Activated gamma-delta T cell (primary cell): ENCODE measurements at places on chromosomes 4 and X.

DNA sequence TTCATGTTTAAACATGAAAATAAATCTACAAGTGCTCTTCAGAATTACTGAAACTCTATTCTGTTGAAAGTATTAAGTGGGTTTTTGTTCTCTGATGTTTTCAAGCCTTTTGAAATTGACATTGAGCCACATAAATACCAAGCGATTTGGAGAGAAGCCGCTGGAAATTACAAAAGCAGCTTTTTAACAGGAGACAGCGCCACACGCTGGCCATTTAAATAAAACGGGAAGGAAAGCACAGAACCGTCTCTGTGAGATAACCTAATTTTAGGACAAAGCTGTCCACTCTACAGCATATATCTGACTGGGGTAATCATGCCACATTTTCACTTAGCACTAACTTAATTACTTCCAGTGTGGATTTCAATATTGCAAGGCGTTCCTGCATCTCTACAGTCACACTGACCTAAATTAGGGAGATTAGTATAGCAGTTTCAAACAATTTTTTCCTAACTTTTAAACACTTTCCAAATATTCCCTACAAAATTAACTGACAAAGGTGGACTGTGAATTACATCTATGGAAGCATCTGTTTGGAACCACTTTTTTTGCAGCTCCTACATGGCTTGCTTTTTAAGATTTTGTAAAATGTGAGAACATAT, 6.8 kb upstream of the ANOS1 start:
- no peak for DNase-seq

DNA sequence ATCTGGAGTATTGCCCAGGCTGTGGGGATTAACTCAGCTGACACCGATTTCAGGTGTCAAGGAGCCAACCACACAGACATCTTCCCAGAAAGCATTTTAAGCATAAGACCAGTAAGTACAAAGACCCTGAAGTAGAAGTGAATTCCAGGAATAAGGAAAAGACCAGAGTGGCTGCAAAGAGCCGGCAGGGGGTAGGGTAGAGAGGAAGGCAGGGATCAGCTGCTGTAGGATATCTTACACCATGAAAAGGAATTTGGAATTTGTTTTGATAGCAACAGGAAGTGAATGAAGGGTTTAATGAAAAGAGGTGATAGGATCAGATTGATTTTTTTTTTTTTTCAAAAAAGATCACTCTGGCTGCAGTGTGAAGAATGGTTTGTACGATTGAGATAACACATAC, 113.6 kb upstream of the PPARGC1A start:
- no peak for DNase-seq

DNA sequence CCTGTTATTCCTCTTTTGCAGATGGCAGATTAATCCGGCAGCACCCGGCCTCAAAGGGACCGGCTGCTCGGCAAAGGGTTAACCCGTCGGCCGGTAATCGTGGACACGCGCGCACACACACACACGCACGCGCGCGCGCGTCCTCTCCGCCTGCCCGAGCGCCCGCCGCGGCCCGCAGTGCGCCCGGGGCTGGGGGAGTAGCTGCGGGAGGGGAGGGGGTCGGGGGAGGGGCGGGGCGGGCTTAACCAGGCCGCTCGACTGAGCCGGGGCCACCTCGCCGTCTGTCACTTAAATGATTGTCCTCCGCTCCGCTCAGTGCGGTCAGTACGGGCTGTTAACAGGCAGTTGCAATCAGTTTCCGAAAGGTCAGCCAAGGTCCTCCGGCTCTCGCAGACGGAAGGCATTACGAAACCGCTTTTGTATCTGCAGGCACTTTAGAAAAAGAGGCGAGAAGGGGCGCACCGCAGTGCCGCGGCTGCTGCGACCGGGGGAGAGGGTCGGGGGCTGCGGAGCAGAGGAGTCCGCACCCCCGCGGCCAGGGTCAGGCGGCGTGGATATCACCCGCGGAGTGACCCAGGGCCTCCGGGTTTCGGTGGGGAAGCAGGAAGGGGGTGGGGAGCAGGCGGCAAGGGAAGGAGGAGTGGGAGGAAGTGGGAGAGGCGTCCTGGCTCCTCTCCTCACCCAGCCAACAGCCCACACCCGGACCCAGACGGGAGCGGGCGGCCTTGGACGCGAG, 57.3 kb upstream of the BCOR start:
- DNase-seq, result no peak

DNA sequence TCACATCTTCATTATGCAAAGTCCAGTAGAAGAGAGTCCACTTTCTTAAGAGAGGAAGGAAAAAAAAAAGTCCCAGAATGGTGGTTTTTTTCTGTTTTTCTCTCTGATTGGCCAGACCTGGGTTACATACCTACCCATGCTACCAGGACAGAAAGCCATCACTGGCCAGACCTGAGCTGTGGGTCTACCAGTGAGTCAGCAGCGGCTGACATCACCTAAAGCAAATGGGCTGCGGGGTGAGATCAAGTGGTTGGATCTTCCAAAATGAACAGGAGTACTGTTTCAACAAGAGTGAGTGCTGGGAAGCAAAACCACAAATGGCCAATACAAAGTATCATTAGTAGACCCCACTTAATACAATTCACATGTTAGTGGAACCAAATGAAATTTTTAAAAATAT, 1.6 kb upstream of the NDST3 start:
- no peak for DNase-seq

- no peak for DNase-seq
Measured at GRCh38 chrX:54042609-54043021, 1.7 kb downstream of the PHF8 start.

DNA sequence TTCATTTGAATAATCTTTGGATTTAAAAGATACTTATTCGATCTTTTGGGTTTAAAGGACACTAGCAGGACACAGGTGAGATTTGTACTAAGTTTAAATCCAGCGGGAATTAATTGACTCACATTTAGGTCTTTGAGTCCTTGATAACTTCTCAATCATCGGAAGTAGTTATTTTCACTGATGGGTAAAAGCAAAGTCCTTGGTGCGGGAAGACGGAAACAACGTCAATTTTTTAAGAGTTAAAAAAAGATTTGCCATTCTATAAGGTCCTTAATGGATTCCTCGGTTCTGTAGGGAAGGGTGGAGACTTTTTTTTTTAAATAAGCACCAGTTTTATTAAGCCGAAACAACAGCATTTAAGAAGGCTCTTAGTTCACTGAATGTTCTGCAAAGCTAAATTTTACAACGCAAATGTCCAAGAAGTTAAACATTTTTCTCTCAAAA, 2.9 kb downstream of the TMSB4X start:
- DNase-seq, result no peak

GRCh38 chrX:37380924-37381323, 31.8 kb downstream of the PRRG1 start:
- DNase-seq, result no peak

GRCh38 chrX:290476-291166, 9.4 kb downstream of the PLCXD1 start:
- DNase-seq, result no peak

GRCh38 chrX:113747274-113747973, 836.5 kb upstream of the HTR2C start:
- DNase-seq, result no peak

DNA sequence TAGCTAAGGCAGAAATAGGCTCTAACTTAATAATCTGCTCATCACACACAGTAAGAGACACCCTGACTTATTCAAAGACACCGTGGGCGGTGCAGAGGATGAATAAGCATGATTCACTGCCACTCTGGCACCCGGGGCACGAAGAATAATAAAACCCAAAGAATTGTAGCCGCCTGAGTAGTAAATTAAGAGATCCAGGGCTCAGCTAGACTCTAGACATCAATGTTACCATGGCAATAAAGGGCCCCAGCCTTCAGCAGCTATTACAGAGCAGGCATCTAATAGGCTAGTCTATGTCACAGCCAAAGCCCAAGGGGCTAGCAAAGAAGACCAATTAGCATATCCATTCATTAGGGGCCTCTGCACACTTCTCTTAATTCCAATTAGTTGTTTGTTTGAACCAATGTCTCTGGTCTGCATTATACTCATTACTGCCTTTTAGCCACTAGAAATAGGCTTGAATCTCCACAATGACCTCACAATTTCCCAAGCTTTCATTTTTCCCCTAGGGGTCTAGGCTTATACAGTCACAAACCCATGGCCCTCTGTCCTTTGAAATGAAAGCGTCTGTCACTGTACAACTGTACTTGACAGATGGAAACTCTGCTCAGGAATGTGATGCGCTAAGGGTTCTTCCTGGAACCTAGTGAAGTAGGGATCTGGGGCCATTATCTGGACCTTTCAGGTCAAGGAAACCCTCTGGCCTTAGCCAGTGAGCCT, 3.0 kb upstream of the ATP1B4 start:
- no peak for DNase-seq

- no peak for DNase-seq
Measured at GRCh38 chr4:156888762-156889161, 82.8 kb downstream of the PDGFC start.

- DNase-seq, result no peak
Measured at GRCh38 chrX:147850875-147851274, 60.8 kb upstream of the FMR1 start.

GRCh38 chr4:147836807-147837206, 104.9 kb downstream of the ARHGAP10 start:
- DNase-seq, result no peak

- no peak for DNase-seq
Measured at GRCh38 chr4:9925750-9926439, 95.4 kb downstream of the SLC2A9 start.

- DNase-seq, result no peak
Measured at GRCh38 chrX:131841496-131842437, 181.3 kb upstream of the STK26 start.

DNA sequence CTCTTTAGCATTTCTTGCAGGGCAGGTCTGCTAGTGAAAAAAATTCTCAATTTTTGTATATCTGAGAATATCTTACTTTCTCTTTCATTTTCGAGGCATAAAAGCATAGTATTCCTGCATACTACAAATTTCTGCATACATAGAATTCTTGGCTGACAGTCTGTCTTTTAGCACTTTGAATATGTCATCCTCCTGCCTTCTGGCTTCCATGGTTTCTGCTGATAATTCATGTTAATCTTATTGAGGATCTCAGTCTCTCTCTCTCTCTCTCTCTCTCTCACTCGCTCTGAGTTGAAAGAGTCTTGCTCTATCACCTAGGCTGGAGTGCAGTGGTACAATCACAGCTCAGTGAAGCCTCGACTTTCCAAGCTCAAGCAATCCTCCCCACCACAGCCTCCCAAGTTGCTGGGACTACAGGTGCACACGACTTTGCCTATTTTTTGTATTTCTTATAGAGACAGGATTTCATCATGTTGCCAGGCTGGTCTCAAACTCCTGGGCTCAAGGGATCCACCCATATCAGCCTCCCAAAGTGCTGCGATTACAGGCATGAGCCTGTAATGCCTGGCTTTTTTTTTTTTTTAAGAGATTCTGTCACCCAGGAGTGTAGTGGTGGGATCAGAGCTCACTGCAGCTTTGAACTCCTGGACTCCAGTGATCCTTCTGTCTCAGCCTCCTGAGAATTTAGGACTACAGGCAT, 161.3 kb downstream of the FNIP2 start:
- no peak for DNase-seq

- no peak for DNase-seq
Measured at GRCh38 chrX:131792789-131793462, 230.2 kb upstream of the STK26 start.

- DNase-seq, result no peak
Measured at GRCh38 chrX:118519411-118520215, 24.0 kb downstream of the DOCK11 start.

DNA sequence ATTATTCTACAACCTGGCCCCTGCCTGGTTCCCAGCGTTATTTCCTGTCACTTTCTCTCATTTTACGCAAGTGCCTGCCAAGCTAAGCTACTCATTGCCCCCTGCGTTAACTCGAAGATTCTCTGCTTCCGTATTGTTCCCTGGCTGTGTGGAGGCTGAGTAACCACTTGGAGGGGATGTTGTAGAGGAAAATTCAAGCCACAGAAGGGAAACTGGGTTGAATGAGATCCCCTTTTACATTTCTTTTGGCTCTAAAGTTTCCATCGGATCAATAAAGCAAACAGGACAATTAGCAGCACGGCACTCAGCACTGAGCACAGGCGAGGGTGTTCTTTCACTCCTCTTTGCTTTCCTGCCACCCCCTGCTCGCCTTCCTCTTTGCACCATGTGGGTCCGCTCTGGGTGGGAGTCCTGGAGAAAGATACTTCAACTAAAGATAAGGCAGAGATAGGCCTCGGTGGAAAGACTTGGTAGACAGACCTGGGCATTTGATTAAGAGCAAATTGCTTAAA, 4.2 kb upstream of the TMSB4X start:
- DNase-seq, result no peak

DNA sequence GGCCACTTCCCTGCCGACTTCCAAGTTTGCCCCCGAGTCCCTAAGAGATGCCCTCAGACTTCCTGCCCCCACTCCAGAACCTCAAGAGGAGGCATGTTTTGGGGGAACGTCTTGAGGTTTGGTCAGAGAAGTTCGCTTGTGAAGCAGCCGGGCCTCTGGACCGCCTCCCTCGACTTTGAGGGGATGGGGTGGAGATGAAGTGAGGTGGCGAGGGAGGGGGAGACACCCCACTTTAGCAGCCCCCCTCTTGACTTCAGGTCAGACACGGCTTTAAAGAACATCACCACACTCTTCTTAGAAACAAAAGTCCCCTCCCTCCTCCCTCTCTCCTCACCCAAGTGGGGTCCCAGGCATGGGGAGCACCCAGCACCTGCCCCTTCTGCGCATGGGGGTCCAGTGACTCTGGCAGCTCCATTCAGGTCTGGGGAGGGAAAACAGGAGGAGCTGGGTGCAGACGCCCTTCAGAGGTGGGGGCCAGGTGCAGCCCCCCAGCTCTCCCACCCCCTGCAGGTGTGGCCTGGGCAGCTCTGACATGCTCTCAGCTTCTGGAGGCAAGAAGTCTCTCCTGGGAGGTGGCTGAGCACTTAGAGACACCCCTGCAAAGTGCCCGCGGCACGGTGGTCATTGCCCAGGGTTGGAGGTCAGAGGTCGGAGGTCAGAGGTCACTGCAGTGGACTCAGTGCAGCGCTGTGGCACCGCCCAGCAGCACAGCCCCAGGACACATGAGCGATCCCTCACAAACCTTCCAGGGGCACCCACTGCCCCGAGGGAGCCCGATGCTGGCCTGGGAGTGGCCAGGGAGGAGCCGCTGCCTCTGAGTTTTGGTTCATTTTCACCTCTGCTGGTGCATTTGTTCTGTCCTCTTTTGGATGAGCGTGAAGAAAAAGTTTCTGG, 108.8 kb downstream of the CPZ start:
- DNase-seq, result no peak

- DNase-seq, result no peak
Measured at GRCh38 chr4:7059662-7060061, 8.2 kb downstream of the GRPEL1 start.
